Astrocyte (in vitro differentiated cells and primary cell): ENCODE measurements at places on chromosomes 4 and X.
A peak's percentile ranks its signal among the peaks of the same experiment; 100 is the strongest.

DNA sequence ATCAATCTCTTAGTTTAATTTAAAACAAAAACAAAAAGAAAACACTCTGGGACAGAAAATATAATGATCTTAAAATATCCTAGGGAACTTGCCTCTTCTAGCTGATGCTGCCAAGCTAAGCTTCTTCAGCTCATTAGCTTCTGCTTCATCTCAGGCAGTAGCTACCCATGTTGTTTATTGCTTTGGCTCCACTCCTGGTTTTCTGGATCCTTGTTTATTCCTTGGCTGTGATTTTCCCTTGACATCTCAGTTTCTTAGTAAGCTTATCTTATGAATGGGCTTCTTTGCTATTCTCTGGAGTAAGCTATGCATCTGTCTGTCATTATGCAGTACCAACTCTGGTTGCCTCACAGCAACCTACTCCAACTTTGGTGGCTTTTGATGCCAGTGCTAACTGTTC, 5.1 kb upstream of the MTHFD2L start:
- DNase-seq = no peak

DNA sequence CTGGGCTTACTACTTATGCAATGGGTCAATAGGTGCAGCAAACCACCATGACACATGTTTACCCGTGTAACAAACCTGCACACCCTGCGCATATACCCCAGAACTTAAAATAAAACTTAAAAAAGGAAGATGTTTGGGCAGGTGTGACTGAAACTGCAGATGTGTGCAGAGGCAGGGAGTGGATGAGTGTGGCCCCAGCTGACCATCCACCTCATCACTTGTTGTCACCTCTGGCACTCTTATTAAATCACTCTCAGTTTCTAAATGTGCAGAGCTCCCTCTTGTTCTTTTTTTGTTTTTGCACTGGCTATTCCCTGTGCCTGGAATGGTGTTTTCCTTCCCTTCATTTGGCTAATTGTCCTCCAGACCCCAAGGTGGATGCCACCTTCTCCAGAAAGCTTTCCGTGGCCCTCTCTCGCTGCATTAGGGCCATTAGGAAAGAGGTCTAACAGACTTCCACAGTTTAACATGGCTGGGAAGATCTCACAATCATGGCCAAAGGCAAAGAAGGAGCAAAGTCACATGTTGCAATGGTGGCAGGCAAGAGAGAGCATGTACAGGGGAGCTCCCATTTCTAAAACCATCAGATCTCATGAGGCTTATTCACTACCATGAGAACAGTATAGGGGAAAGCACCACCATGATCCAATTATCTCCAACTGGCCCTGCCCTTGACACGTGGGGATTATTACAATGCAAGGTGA, 58.5 kb downstream of the SLC2A9 start:
- DNase-seq = no peak

- DNase-seq = no peak
These were observed 36.0 kb downstream of the FUNDC1 start for GRCh38 chrX:44506678-44507077.

DNA sequence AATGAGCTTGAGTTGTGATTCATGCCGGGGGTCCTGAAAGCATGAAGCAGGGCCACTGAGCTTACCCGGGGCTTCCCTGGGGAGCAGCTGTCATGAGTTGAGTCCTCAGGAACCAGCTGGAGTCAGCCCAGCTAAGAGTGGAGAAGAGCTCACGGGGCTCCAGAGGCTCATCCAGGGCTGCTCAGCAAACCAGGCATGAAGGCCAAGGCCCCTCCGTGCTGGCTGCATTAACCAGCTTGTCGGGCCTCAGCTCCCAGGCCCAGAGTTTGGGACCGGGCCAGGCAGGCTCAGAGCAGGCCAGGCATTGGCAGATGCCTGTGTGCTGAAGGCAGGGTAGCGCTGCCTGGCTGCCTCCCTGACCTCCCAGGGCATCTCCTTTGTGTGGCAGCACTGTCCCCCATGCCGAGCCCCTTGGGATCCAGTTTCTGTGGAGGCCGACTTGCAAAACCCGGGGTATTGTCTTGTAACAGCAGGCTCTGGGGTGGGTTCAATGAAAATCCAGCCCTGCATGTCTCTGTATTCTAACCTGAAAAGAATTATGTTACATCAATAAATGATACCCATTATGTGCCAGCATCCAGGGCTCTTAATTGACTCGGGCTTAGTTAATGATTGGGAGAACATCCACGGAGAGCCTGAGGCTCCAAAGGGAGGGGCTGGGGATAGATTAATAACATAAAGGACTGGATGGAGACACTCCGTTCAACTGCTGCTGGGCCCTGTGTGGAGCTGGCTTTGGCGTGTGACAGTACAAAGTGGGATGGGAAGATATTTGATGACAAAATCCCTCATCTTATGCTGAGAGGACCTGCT, 68.0 kb upstream of the MSX1 start:
- DNase-seq = peak; percentile 20

- DNase-seq = peak; percentile 84
These were observed 123.2 kb upstream of the SCML1 start for GRCh38 chrX:17613979-17614588.
